ENCODE measurements at places on chromosomes 4 and X.
A peak's percentile ranks its signal among the peaks of the same experiment; 100 is the strongest.

DNA sequence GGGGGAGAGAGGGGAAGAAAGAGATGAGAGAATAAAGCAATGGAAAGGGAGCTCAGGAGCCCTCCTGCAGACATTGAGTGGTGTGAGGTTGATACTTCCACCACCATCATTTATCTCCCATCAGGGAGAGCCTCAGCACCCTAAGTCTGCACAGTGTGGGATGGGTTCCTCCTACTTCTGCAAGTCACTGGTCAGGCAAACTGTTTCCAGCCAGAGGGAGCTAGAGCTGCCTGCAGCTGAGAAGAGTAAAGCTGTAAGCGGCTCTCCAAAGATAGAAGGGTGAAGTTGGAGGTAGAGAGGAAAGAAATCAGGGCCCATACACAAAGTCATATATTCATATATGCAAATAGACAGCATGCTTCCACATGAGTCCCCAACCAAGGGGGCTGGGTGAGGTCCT, 21.9 kb upstream of the ZNF81 start:
- no peak for DNase-seq

- DNase-seq, result no peak
Observed at GRCh38 chrX:131063613-131064012, 5.5 kb downstream of the ARHGAP36 start.

DNA sequence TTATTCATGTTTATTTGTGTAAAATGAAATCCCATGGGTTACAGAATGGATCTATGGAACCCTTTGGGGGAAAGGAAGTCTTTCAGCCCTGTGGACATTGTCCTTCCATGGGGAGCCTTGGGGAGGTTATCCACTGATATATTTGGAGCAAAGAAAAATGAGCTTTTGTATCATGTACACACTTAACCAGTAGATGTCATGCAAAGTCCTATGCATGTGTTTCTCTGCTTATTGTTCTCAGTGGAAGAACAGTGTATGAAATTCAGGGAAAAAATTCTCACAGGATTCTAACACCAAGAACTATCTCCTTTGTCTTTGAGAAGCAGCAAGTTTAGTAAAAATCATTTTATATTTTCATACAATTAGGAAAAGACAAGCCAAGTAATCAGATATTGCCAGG, 105.3 kb downstream of the DTHD1 start:
- no peak for DNase-seq

DNA sequence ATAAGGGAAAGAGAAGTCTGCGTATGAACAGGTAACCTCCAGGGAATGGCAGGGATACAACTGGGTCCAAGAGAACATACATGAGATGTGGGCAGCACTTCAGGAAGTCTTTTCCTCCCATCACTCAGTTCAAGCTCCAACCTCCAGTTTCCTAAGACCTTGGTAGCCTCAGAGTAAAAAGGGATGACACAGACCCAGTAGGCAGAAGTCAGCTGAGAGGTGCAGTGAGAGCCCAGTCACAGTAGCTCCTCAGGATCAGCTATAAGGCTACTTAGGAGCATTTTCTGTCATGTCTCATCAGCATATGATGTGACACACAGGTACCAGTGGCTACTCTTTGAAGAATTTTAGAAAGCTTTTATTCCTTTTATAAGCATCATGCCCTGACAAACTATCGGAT, 12.5 kb upstream of the STS start:
- no peak for DNase-seq

DNA sequence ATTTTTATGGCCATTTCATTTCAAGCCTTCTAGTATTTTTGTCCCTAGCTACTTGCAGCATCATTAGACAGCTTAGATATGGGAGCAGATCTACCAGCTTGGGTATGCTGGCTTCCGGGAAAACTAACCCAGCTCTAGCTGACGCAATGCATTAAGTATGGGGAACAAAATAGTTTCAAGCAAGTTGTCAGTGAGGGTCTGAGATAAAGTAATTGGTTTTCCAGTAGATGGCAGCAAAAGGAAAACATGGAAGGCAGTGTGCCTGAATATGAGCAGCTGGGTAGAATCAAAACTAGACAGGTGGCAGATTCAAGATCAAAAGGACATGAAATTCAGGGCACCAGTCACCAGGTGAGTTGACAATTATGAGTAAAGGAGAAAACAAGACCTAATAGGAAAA, 340.9 kb upstream of the CTSO start:
- peak; percentile 28 for DNase-seq

GRCh38 chr4:128974136-128974581, 119.2 kb downstream of the SCLT1 start:
- DNase-seq, result no peak

- no peak for DNase-seq
Observed at GRCh38 chr4:7353846-7354610, 80.7 kb downstream of the PSAPL1 start.

GRCh38 chr4:4994312-4995097, 24.8 kb downstream of the CYTL1 start:
- DNase-seq, result no peak

- no peak for DNase-seq
Observed at GRCh38 chr4:5292101-5292500, 240.8 kb downstream of the STK32B start.

Data from SW 1271 (cell line).